ENCODE measurements at places on chromosomes 6 and 20.

DNA sequence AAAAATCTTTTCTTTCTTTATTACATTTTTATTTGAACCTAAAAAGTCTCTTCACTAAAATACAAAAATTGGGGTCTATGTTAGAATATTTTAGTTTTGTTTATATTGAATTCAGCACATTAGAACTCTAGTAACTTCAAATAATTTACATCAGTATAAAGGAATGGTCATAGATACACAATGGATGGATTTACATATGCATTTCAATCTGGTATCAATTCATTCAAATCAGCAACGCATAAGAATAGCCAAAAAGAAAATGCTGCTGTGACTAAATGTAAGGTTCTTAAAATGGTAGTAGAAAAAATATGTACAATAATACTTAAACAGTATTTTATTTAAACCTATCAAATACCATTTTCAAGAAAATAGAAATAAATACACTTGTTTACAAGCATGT, 47.6 kb upstream of the MANEA start:
- DNase-seq, result no peak

DNA sequence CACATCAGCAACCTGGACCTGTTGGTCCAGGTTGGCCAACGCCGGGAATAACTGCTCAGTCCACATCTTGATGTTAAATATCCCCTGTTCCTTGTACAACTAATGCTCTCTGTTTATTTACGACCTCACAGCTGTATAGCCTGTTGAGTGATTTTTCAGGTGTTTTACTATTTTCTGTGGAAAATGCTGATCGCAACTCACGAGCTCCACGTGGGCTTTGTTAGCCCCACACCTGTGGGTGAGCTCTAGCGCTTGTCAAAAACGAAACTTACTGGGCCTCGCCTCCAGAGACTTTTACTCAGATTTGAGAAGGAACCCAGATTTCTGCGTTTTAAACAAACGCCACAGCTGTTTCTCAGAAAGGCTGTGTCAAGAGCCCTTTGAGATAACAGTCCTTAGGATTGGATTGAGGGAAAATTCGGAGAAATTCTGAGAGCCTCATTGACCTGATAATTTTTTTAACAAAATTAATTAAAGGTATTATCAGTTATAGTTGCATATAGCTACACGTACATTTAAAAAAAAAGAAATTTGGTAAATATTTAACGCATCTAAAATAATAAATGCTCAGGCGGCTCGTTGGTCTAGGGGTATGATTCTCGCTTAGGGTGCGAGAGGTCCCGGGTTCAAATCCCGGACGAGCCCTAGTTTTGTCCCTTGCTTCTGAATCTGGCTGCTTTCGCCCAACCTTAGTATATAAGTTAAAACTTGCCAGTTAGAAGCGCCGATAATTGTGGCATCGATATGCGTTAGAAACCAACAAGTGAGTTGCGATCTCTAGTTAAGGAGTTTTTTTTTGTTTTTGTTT, 16.7 kb downstream of the HMGN4 start:
- no peak for DNase-seq

GRCh38 chr6:144588697-144589325, 303.7 kb downstream of the UTRN start:
- DNase-seq, result no peak

DNA sequence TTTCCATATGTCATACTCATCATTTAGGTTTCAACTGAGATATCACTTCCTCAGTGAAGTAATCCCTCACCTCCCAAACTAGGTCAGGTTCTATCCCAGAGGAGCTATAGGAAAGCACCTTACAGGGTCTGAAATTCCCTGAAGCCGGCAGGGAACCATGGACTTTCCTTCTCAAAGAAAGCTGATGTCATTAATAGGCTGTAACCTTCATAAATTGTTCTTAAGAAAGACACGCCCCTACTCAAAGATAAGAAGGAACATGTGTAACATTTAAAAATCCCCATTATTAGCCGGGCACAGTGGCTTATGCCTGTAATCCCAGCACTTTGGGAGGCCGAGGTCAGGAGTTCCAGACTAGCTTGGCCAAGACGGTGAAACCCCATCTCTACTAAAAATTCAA, 50.0 kb upstream of the RNGTT start:
- no peak for DNase-seq

DNA sequence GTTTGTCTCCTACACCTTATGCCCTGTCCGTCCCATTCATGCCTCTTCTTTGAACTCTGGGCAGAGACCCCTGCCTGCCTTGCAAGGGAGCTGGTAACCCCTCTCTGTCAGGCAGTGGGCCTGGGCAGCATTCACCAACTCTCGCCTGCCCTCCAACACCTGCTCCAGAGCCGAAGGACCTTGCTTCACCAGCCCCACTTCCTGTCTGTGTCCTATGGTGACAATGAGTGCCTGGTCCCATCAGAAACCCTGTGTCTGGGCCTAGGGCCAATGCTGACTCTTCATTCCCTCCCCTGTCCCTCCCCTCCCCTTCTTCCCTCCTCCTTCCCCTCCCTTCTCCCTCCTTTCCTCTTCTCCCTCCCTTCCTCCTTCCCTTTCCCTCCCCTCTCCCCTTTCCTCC, 22.8 kb upstream of the PCMTD2 start:
- DNase-seq, result no peak

DNA sequence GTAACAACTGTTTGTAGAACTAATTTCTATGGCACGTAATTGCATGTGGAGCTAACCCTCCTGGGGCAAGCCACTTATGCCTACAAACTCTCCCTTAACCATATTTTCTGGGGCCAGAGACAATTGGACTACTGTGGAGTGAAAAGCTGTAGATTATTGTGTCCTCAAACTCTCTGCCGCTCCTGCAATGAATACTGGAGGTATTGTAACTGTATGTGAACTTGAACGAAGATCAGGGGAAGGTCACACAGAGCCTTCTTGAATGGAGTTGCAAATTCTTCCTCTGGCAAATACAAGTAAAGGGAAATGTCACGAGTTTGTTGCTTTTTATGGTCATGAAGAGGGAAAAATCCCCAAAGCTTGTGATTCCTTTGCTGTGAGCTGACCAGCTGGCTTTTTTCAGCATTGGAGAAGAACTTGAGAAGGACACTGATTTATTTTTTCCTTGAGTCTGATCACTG, 18.2 kb downstream of the AKAP12 start:
- no peak for DNase-seq

DNA sequence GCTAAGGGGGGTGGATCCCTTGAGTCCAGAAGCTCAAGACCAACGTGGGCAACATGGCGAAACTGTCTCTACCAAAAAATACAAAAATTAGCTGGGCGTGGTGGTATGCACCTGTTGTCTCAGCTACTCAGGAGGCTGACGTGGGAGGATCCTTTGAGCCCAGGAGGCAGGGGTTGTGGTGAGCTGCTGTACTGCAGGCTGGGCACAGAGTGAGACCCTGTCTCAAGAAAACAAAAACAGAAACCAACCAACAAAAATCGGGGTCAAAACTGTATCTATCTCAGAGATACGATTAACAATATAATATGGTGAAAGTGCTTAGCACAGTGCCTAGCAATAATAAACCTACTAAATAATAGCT, 20.7 kb upstream of the BCAS1 start:
- DNase-seq, result no peak
